ENCODE measurements at places on chromosomes 1 and 21.

- no peak for DNase-seq
Measured at GRCh38 chr1:22876359-22877111, 96.1 kb downstream of the LACTBL1 start.

- no peak for DNase-seq
Measured at GRCh38 chr1:152049291-152050083, 12.7 kb upstream of the S100A11 start.

DNA sequence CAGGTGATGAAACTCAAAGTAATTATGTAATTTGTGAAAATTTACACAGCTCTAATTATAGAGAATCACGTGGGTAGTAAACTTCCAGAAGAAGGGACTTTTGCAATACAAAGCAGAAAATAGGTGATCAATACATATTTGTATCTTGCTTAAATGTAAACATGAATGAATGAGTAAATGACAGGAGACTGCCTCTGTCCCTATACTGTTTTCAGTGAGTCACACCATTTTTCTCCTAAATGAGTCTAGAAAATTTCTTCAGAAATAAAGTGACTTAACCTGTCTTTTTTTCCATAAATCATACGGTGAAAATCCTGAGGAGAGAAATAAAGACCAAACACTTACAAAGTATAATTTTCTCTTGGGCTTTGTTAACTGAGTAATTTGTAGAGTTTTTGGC lies 11.9 kb downstream of the RAP1A start:
- no peak for DNase-seq

- DNase-seq = no peak
Measured at GRCh38 chr1:223785808-223786207, 59.9 kb downstream of the TP53BP2 start.
